ENCODE measurements at places on chromosomes 1 and 21.
A peak's percentile ranks its signal among the peaks of the same experiment; 100 is the strongest.

- DNase-seq, result peak; percentile 81
These were observed at the start of gene TOR1AIP2 for GRCh38 chr1:179877586-179878265. Gene TOR1AIP2 (minus strand): TSS chr1:179877803. CDS start chr1:179852665, 25,138 bp downstream.

DNA sequence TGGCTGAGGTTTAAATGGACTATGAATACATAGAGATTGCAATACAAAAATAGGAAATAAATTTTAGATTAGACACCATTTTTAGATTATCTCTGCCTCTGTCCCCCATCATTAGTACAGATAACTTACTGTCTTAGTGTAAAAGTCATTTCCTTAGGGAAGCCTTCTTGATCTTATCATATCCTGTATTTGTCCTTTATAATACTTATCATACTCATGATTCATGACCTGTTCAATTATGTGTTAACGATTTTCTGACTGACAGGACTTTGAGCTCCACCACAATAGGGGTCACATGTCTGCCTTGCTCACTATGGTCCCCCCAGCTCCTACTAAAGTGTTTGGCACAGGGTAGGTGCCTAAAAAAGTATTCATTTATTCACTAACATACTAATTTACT, 14.6 kb downstream of the TEX38 start:
- no peak for DNase-seq

- no peak for DNase-seq
These were observed 251.6 kb upstream of the DUSP10 start for GRCh38 chr1:221993444-221993948.

GRCh38 chr1:33429856-33430691, 821 bp downstream of the PHC2 start:
- no peak for DNase-seq

GRCh38 chr1:8682573-8682972, 134.9 kb downstream of the RERE start:
- DNase-seq, result no peak

- no peak for DNase-seq
These were observed 149.4 kb downstream of the TIAM1 start for GRCh38 chr21:31194510-31195293.

GRCh38 chr1:226690460-226690982, 48.6 kb downstream of the ITPKB start:
- no peak for DNase-seq

DNA sequence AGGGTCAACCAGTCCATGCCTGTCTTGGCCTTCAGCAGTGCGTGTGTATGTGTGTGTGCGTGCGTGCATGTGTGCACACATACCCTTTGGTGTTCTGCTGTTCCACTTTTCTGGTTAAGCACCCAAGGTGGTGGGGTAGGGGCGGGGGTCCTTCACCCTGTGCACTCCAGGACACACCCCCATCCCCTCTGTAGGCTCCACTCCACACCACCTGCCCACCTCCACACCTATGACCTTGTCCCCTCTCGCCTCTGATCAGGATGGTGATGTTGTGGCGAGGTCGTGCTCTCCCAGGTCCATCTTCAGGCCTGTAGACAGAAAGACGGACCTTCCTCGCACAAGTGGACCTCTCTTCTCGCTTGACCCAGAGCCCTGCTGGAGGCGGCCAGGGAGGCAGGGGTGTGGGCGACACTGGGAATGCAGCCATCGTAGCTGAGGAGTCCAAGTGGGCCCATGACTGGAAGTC, 44.6 kb downstream of the WDR4 start:
- DNase-seq, result no peak

GRCh38 chr1:70083519-70083918, 121.9 kb downstream of the LRRC40 start:
- DNase-seq, result no peak

DNA sequence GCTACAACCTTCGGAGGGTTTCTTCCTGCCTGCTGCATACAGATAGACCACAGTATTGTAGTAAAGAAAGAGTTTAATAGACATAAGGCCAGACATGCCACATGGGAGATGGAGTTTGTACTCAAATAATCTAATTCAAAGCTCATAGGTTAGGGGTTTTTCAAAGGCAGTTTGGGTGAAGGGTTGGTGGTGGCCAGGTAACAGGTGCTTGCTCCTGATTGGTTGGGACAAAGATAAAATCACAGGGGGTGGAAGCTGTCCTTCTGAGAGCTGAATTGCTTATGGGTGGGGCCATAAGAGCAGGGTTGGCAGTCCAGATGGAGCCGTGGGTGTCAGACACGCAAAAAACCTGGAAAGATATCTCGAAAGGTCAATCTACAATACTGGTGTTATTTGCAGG, 92.3 kb upstream of the ETV3 start:
- no peak for DNase-seq

DNA sequence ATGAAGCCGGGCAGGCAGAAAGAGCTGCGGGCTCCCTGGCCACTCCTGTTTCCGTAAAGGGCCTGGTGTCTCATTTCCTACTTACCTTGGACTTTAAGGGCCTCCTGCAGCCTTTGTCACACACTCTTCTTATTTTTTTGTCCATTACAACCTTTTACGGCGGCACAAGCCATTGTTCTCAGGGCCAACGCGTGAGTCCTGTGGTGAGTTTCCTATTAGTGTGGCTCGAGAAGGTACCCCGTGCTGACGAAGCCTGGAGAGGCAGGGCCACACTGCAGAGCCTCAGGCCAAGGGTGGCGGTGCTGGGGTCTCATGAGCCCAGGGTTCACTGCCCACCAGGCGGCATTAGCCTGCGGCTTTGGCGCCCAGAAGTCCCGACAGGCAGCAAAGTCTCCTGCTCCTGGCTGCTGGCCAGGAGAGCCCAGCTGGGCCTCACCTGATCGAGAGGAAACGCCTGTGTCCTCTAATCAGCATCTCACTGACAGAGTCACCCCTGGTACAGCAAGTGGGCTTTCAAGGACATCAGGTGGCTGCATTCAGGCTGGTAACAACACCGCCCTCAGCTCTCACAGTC, 62.0 kb downstream of the SIK1 start:
- no peak for DNase-seq

DNA sequence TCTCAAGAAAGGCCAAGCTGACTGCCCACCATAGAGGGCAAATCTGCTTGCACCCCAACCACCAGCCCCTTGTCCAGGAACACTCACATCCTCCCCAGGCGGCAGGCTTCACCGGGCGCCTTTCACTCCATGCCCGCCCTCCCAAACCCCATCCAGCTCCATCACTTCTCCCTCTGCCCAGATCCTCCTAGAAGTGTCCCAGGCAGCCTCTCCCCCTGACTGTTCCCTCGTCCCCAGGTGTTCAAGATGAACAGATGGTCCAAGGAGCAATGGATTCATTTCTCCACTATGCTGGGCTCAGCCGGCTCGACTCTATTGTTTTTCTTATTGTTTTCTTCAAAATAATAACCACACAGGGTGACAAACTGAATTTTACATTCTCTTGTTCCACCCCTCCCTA, 22.1 kb downstream of the S100A6 start:
- DNase-seq, result no peak

GRCh38 chr1:12424793-12425192, 193.2 kb downstream of the DHRS3 start:
- no peak for DNase-seq

Data from NT2/D1 (cell line).